ENCODE measurements at places on chromosomes 7 and 10.

- no peak for DNase-seq
Observed at GRCh38 chr10:84534168-84534567, 205.8 kb downstream of the CCSER2 start.

GRCh38 chr10:92845921-92846320 lies 2.4 kb upstream of the EXOC6 start:
- no peak for DNase-seq

DNA sequence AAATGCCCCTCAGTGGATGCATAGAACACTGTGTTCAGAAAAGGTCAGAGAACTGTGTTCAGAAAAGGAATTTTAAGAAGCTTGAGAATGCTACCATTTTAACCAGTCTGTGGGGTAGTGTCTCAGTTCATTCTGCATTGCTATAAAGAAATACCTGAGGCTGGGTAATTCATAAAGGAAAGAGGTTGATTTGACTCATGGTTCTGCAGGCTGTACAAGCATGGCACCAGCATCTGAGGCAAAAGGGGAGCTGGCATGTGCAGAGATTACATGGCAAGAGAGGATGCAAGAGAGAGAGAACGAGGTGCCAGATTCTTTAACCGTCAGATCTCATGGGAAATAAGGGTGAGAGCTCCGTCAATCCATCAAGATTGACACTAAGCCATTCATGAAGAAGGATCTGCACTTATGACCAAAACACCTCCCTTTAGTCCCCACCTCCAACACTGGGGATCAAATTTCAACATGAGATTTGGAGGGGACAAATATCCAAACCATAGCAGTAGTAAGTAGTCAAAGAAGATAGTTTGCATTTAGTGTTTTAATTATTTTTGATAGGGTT lies 119.8 kb downstream of the FAM107B start:
- DNase-seq, result no peak

- no peak for DNase-seq
Observed at GRCh38 chr10:122307669-122308416, 36.7 kb downstream of the BTBD16 start.

GRCh38 chr7:105890290-105890997 lies 14.0 kb upstream of the ATXN7L1 start:
- no peak for DNase-seq

GRCh38 chr7:20146451-20146850 lies 70.7 kb downstream of the MACC1 start:
- no peak for DNase-seq

DNA sequence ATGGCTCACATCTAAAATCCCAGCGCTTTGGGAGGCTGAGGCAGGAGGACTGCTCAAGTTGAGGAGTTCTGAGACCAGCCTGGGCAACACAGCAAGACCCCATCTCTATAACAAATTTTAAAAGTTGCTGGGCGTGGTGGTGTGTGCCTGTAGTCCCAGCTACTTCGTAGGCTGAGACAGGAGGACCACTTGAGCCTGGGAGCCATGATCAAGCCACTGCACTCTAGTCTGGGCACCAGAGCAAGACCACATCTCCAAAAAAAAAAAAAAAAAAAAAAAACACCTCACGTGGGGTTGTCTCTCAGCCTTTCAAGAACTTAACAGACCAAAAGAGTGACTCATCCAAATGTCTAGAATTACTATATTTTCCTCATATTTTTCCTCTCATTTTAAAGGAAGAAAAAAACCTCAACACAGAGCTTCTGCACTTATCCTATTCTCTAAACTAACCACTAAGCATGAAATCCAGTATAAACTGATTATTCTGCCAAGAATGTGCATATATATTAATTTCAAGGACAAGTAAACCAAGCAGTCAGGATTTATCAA lies 46.3 kb downstream of the CUL2 start:
- DNase-seq, result no peak

GRCh38 chr10:62183442-62183841 lies 85.2 kb downstream of the RTKN2 start:
- DNase-seq, result no peak

- DNase-seq, result no peak
Observed at GRCh38 chr10:50990568-50991455, 83.5 kb upstream of the PRKG1 start.

DNA sequence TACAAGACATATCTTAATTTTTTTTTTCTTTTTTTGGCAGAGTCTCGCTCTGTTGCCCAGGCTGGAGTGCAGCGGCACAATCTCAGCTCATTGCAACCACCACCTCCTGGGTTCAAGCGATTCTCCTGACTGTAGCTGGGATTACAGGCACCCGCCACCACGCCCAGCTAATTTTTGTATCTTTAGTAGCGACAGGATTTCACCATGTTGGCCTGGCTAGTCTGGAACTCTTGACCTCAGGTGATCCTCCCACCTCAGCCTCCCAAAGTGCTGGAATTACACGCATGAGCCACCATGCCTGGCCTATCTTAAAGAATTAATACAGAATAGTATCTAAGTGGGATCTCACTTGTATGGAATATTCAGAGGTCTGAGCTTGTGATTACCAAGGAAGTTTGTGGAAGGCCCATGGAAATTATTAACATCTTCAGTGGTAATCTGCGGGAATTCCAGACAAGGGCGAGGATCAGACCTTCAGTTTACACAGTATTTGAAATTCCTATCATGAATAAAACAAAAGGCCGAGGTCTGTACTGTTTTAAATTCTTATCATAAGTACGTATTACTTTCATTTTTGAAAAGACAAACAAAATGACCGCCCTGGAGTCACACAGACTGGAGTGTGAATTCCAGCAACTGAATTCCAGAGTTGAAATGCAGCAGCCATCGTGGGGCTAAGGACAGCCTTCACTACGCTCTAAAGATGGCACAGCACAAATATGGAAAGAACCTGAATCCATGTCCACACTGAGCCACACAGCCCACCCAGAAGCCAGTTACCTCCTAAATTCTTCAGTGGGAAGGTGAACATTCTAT lies 16.7 kb downstream of the GPRIN2 start:
- no peak for DNase-seq

DNA sequence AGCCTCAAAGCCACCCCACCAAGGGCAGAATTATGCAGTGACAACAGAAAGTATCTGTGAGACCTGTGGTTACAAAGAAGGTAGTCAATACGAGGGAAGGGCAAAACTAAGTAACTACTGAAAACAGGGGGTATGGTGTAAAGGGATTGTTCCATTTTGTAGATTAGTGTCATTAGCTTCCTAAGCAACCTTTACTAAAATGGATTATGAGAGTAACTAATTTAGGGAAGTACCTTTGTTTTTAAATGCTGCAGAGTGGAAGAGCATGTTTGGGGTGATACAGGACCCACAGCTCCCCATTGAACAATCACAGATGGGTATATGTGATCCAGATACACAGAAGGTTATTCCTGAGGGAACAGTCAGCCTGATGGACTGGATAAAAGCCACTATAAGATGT lies 51.3 kb upstream of the TAC1 start:
- DNase-seq, result no peak

- DNase-seq, result no peak
Observed at GRCh38 chr7:43761382-43761781, 2.9 kb downstream of the BLVRA start.

- no peak for DNase-seq
Observed at GRCh38 chr10:15341502-15342128, 29.5 kb downstream of the FAM171A1 start.

GRCh38 chr7:25069900-25070443 lies 55.1 kb downstream of the CYCS start:
- DNase-seq, result peak; percentile 0

GRCh38 chr10:73797324-73798025 lies 12.1 kb downstream of the ZSWIM8 start:
- no peak for DNase-seq

GRCh38 chr7:20267482-20267881 lies 50.3 kb upstream of the MACC1 start:
- no peak for DNase-seq

- DNase-seq, result peak; percentile 10
Observed at GRCh38 chr7:128425850-128426249, 16.1 kb upstream of the IMPDH1 start.

GRCh38 chr7:21603462-21603861 lies 60.6 kb downstream of the DNAH11 start:
- no peak for DNase-seq

- no peak for DNase-seq
Observed at GRCh38 chr10:69861251-69862240, 59.8 kb downstream of the COL13A1 start.

DNA sequence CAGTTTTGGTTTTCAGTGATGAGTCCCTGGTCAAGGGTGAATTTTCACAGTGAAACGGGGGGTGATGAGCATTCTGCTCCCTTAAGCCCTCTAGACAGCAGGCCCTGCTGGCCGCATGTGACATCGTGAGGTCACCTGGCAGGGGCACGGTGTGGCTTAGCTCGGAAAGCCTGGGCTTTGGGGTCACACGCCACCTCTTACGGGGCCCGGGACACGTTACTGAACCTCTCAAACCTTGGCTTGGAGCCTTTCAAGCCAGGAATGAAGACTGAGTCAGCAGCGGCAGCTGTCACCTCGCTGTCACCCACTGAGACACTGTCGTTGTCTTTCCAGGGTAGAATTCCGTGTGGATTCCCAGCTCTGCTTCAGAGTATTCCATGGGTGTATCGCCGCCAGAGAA lies 4.1 kb downstream of the GET4 start:
- DNase-seq, result no peak

DNA sequence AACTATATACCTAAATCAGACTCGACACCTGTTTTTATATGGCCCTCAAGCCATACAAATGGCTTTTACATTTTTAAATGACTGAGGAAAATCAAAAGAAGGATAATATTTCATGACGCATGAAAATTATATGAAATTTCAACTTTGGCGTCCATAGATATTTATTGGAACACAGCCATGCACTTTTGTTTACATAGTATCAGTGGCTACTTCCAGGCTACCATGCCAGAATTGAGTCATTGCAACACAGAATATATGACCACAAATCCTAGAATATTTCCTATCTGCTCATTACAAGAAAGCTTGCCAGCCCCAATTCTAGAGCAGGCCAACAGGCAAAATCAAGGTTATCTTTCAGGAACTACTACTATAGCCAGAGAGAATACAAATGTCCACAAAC lies 29.3 kb downstream of the AFAP1L2 start:
- no peak for DNase-seq

DNA sequence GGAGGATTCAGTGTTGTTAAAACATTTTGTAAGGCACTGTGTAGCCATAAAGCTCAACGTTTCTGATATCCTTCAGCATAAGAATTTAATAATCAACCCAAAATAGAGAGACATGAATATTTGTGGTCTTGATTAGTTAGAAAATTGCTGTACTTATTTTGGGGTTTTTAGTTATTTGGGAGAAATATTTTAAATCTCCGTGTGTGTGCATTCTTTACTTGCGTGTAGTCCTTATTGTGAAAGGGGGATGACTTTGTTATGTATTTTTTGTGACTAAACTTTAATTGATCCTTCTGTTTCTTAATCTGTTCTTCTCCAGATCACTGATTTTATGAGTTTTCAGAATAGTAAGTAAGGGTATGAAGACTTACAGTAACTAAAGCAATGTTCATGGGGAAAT lies 81.2 kb downstream of the ZNRF2 start:
- DNase-seq, result no peak

GRCh38 chr7:134330974-134331373 lies 14.2 kb upstream of the SLC35B4 start:
- DNase-seq, result no peak

DNA sequence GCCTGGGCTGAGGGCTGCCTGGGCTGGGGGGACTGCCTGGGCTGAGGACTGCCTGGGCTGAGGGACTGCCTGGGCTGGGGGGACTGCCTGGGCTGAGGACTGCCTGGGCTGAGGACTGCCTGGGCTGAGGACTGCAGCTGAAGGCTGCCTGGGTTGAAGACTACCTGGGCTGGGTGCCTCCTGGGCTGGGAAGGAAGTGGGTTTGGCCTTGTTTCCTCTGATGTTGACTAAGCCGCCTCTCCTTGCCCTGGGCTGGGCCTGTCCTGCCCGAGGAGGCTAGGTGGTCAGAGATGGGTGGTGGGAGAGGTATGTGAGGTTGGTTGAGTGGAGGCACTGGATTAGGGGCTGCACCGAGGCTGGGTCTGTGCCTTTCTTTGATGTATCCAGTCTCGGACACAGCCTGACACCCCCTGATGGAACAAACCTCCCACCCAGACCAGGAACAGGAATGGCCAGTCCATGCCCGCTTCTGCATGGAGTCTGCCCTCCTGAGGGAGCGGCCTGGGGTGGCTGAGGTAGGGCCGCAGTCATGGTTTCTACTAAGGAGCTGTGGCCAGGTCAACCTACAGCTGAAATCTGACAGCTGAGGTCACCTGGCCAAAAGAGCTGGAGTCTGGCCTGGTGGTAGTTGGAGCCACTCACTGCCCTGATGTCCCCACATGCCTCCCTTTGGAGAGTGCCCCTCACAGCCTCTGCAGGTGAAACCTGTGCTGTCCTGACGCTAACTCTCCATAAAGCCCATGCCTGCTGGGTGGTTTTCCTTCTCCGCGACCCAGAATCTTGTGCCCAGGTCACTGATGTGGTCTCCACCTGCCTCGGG lies 22.3 kb downstream of the SCART1 start:
- DNase-seq, result no peak

GRCh38 chr10:48187713-48188485 lies 86.6 kb downstream of the FRMPD2 start:
- DNase-seq, result no peak

- no peak for DNase-seq
Observed at GRCh38 chr7:127512663-127513062, 72.7 kb downstream of the GCC1 start.

DNA sequence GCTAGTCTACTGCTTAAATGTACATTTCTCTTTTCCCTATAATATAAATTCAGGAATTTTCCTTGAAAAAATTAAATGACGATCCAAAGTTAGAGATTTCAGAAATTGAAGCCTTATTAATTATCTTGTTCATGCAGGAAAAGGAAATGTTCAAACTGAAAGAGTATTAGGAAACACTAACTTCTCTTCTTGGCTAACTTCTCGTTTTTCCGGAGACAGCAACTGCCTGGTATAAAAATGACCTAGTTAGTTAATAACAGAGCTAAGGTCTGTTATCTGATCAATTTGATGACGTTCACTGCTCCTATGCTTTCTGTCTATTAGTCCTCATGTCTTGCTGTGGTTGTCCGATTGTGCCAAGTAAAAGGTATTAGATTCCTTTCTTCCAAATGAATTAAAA lies 212.5 kb downstream of the DGKB start:
- DNase-seq, result no peak

DNA sequence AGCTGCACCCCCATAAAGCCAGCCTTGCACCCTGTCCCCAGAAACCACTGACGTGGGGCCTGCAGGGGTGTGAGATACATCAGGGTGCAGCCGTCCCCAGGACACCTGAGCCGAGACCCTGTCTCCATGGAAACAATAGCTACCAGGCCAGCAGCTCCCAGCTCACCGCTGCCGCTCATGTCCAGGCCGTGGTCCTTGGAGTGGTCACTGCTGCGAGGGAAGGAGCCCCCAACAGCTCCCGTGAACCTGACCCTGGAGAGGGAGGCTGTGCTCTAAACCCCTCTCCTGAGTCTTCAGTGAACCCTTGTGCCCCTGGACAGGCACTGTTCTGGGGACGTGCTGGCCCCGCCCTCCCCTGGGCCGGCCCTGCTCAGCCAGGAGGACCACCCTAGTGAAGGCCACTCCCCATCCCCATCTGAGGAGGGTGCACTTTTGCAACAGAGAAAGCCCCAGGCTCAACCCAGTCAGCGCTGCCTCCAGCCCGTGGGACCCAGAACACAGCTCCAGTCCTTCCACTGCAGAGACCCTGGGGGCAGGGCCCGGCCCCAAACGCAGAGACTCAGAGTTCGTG lies 19.6 kb upstream of the INPP5A start:
- DNase-seq, result no peak

GRCh38 chr10:43041422-43042342 lies 35.2 kb upstream of the RET start:
- DNase-seq, result no peak

Measured in NCI-H187 (cell line).